ENCODE measurements at places on chromosomes 13 and 19.

- peak; percentile 80 for DNase-seq
Observed at GRCh38 chr13:99275093-99275469, 16.9 kb upstream of the GPR18 start.

GRCh38 chr13:84470528-84470927 lies 588.3 kb upstream of the SLITRK1 start:
- peak; percentile 8 for DNase-seq

DNA sequence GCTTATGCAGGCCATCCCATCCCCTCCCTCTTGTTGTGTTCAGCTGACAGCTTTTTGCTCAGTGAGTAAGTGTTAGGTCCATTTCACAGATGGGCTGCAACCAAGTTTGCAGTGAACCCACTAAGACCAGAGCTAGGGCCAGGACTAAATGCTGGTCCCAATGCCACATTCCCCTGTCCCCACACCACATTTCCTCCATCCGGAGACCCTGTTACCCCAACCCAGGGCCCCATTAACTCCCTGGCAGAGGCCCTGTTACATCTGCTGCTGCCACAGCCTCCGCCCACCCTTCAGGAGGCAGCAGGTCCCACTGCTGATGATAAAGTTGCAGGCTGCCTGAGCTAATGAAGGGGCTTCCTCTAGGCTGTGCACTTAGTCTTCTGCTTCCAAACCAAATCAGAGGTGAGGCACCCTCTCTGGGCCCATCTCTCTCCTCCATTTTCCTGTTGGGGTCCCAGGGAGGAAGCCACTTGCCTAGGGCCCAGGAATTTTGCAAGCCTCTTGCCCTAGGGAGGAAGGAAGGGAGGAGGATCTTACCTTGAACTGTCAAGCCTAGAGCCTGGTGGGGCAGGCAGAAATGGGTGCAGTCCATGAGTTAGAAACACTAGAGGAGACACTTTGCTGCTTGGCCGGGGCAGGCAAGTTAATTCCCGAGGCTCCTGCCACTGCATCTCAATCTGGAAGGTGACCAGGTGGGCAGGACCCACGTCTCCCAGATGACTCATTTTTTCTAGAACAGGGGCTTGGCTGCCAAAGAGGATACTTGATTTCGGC lies 3.4 kb upstream of the USF2 start:
- DNase-seq = peak; percentile 17

DNA sequence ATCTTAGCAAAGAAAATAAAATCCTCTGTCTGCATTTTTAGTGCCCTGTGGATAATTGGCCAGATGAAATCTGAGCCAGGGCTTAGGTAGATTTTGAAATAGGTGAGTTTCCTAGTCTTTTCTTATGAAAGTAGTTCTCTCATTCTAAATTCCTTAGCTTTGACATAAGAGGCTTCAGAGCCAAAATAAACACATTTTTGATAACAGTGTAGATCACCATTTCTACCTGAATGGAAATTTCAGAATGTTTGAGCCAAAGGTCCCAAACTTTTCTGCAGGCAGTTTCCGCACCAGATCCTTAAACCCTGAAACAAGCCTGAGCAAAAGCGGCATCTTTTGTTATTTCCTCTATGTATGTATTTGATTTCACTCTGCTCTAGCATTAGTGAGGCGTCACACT lies 551.2 kb downstream of the EFNB2 start:
- DNase-seq = no peak

DNA sequence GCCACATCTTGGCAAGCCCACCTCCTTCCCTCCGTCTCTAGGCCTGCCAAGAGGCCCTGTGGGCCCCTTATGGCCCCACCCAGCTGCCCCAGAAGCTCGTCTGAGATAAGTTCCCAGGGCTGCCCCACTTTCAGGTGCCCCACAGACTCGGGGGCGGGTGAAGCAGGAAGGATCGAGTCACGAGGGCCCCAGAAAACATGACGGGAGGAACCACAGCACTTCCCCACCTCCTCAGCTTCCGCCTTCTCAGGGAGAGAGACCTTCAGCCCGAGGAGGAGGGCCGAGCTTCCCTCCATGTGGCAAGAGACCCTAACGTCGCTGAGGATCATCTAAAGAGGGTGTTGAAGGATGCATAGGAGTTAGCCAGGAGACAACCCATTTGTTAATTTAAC lies 4.5 kb upstream of the IL12RB1 start:
- no peak for DNase-seq

GRCh38 chr13:85277748-85278147 lies 521.5 kb downstream of the SLITRK6 start:
- no peak for DNase-seq

GRCh38 chr19:7397687-7398086 lies 49.0 kb downstream of the ARHGEF18 start:
- DNase-seq = peak; percentile 86
